ENCODE measurements at places on chromosomes 6 and 20.

DNA sequence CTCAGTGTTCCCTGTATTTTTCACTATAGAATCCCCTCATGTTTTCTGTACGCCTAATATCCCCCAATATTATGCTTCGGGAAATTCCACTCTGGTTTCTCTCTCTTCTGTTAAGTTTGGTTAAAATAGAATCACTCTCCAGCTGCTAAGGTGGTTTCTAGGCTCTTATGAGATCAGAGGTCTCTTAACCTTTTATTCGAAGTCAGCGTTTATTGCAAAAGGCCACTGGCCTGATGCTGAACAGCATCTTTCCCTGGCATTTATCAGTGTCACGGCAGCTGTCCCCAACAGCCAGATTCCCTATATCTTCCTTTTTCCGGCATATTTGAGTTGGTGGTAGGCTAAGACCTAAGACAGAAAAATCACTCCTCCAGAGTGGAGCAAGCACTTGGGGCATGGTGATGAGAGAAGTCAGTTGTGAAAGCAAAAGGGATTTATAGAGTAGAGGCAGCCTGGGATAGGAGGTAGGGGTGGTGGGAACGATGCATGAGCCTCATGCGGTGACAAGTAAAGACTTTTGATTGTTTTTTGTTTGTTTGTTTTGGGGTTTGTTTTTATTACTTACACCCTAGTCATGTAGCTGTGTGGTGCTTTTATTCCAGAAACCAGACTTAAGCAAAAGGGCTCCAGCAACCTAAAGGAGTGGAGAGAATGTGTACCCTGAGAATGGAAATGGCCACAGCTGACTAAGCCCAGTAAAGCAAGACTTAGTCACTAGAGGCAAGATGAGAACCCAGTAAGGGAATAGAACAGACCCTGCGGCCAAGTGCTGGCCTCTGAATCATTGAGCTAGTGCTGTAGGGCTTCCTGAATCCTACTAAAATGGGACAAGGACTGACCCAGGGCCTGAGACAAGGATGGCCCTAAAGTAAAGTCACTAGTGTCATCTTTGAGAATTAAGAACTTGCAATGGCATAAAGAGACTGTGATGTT is 233.0 kb upstream of the PRND start:
- no peak for DNase-seq

- no peak for DNase-seq
These were observed 55.3 kb upstream of the SOX4 start for GRCh38 chr6:21538186-21538798.

GRCh38 chr6:37441651-37442050 is 8.6 kb downstream of the CMTR1 start:
- no peak for DNase-seq

GRCh38 chr6:140566781-140567277 is 1192.4 kb upstream of the CITED2 start:
- DNase-seq, result no peak

GRCh38 chr6:90440586-90441283 is 144.1 kb upstream of the BACH2 start:
- DNase-seq, result no peak

GRCh38 chr6:54710456-54710855 is 136.1 kb upstream of the FAM83B start:
- no peak for DNase-seq

Data from K562 (cell line).